ENCODE measurements at places on chromosomes 3 and 15.

- no peak for DNase-seq
These were observed 68.1 kb downstream of the TM4SF4 start for GRCh38 chr3:149542375-149543312.

GRCh38 chr15:57640930-57641682 lies 49.4 kb downstream of the MYZAP start:
- DNase-seq, result no peak

DNA sequence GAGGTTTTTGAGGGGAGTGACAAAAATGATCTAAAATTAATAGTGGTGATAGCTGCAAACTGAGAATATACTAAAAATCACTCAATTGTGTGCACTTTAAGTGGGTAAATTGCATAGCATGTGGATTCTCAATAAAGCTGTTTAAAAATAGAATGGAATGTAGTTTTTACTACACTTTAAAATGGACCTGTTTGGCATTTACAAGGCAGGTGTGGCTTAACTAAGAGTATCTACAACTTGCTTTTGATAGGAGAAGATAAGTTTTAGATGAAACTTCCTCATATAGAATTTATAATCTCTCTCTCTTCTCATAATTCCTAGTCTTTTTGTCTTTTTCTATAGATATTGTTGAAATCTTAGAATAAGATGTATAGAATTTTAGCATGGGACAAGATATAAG lies 40.3 kb downstream of the THRB start:
- no peak for DNase-seq

DNA sequence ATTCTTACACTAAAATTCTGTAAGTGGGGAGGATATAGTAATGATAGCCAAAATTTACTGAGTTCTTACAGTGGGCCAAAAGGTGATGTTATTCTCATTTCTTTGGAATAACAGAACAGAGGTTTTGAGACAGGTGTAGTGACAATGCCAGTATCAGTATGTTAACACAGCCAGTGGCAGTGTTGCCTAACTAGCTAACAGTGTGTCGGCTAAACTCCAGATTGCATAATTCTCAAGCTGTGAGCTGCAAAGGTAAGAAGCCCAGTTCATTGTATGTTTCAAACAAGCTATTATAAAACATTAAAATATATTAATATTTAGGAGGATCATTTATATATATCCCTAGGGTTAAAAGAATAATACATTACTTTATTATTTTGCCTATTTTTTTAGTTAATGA lies 920 bp downstream of the SLC15A2 start:
- no peak for DNase-seq

DNA sequence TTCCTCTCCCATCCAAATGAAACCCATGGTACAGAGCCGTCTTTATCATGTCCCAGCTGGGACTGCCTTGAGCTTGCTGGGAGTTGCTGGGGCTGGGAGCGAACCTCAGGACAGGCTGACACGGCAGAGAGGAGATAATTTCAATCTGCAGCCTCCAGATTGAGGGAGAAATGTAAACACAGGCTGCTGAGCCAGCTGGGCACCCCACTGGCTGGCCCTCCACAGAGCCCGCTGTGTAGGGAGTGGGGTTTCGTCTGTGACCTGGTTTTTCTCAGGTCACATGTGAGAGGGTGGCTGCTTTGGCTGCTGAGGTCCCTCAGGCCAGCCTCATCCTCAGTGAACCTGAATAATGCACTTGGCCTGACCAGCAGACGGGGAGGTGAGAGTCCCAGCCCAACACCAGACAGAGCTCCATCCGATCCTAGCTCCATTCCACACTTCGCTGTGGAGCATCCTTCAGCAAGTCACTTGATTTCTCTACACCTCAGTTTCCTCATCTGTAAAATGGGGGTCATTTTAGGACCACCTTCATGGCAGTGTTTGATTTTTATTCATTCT lies 121.6 kb upstream of the MRPS22 start:
- no peak for DNase-seq

Measured in stimulated activated CD4-positive, alpha-beta T cell treated with anti-CD3 and anti-CD28 coated beads, Interleukin-1b, Interleukin-23, amount 100 ng/mL, for 1 hour (primary cell).